NCI-H510A (cell line): ENCODE measurements at places on chromosomes 11 and 22.

- no peak for DNase-seq
Measured at GRCh38 chr22:48100685-48101417, 1338.4 kb downstream of the TBC1D22A start.

DNA sequence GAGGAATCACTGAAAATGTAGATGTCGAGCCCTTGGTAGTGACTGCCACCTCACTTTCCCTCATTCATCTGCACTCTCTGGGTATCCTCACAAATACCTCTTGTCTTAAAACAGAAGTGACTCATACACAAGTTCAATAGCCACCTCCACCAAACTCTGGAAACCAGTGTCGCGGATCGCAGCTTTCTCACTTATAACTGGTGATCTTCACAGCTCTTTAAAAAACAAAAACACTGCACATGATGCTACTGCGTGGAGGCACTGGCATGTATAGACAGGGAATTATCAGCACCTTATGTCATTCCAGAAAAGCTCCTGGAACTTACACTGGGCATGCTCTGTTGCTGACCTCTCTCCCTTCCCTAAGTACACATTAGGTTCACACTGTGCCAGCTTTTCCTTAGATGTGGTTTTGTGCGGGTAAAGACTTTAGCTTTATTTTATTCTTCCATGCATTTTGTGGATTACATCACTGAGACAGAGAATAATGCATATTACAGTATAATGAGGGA lies 425.5 kb upstream of the CADM1 start:
- DNase-seq, result no peak

DNA sequence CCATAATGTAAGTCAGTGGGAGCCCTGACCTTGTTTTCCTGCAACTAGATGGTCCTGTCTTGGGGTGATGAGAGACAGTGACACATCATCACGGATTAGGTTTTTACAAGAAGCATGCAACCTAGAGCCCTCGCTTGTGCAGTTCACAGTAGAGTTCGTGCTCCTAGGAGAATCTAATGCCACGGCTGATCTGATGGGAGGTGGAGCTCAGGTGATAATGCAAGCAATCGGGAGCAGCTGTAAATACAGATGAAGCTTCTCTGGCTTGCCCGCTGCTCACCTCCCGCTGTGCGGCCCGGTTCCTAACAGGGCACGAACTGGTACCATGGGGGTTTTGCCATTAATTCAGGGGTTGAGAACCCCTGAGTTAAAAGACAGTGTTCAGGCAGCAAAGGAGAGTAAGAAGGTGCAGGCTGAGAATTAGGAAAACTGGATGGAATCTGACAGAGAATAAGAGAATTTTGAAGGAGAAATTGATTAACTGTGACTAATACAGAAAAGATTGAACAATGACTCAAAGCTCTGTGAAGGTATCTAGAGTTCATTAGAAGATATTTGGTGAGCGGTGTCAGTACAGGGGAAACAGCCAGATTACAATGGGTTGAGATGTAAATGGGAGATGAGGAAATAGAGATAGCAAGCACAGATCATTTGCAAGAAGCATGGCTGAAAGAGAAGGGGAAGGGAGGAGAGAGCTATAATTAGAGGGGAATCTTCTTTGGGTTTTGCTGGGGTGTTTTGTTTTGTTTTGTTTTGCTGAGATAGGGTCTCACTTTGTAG lies 21.0 kb downstream of the WEE1 start:
- no peak for DNase-seq

GRCh38 chr11:116837231-116838091 lies at the start of gene APOA1:
Gene APOA1 (minus strand): TSS chr11:116837622. CDS start chr11:116837387, 235 bp downstream.
- DNase-seq, result no peak

DNA sequence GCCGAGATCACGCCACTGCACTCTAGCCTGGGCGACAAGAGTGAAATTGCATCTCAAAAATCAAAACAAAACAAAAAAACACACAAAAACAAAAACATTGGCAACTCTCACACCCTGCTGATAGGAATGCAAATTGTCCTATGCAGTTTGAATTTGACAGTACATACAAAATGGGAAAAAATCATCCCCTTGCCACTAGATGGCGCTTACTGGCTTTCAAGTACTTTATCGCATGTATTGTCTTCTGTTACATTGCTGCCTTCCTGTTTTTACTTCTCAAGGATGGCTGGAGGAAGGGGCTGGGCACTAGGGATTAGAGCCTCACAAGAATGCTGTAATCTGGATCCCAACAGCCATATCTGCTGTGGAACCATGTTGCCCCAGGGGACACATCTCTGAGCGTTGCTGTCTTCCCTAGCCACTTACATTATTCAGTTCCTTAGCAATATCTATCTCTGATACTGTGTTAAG lies 59.4 kb upstream of the A4GALT start:
- peak; percentile 45 for DNase-seq

- no peak for DNase-seq
Measured at GRCh38 chr11:479311-479710, 27.7 kb downstream of the RNH1 start.

DNA sequence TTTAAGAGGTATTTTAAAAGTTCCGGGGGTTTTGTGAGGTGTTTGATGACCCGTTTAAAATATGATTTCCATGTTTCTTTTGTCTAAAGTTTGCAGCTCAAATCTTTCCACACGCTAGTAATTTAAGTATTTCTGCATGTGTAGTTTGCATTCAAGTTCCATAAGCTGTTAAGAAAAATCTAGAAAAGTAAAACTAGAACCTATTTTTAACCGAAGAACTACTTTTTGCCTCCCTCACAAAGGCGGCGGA lies 193 bp upstream of the MALAT1 start:
- DNase-seq, result no peak

DNA sequence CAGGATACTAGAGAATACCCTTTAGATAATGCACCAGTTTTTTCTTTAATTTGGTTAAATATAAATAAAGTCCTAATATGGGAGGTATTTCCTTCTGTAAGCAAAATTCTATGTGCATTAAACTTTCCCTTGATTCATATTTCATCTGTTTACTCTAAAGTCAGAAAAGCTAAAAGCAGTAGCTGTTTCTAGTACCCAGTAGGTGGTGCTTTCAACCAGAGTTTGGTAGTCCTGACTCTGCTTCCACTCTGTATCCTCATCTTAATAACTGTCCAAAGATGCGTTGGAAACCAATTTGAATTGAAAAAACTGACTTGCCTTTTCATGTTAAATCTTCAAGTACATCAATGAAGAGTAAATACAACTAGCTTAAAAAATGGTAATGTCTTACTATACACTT lies 1065.2 kb downstream of the JRKL start:
- DNase-seq, result no peak

DNA sequence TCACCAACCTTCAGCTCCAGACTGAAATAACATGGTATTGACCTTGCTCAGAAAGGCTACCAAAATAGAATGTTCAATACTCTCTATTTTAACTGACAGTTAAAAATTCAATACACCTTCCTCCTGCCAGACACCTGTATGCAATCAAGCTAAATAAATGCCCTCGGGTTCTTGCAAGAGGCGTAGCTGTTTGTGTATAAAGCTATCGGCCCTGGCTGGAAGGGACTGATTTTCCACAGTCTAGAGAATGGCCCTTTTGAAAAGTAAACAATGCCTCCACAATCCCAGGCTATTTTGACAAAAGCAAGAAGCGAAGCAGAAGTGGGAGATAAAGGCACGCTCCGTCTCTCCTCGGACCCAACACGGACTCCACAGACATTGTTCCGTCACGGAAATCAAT lies 791.2 kb downstream of the BRD1 start:
- DNase-seq, result no peak

DNA sequence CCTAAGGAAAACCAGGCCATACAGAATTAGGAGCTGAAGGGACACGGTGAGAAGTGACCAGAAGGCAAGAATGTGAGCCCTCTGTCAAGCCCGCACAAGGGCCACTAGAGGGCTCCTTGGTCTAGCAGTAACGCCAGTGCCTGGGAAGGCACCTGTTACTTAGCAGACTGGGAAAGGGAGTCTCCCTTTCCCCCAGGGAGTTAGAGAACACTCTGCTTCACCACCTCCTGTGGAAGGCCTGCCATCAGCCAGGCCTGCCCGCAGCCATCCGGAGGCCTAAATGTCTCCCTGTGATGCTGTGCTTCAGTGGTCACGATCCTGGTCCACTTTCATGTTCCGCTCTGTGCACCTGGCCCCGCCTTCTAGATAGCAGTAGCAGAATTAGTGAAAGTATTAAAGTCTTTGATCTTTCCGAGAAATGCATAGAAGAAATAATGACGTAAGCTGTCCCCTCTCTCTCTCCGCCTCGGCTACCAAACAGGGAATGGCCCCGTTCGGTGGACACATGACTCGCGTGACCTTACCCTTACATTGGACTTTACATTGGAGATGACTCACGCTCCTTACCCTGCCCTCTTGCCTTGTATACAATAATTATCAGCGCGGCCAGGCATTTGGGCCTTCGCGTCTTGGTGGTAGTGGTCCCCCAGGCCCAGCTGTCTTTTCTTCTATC lies 10.7 kb upstream of the GSTP1 start:
- peak; percentile 59 for DNase-seq

DNA sequence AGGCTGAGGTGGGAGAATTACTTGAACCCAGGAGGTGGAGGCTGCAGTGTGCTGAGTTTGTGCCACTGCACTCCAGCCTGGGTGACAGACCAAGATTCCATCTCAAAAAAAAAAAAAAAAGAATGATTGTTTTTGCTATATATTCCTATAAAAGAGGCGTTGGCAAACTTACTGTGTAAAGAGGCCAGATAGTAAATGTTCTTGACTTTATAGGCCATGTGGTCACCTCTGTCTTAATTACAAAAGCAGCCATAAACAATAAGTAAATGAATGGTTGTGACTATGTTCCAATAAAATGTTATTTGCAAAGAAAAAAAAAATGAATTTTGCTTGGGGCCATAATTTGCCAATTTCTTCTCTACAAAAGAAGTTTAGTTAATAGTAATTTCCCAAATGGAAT lies 12.3 kb downstream of the ATM start:
- DNase-seq, result no peak
